Stimulated activated CD4-positive, alpha-beta T cell treated with anti-CD3 and anti-CD28 coated beads, Interleukin-1b, Interleukin-23, amount 100 ng/mL, for 4 hours (primary cell): ENCODE measurements at places on chromosomes 7 and 10.

DNA sequence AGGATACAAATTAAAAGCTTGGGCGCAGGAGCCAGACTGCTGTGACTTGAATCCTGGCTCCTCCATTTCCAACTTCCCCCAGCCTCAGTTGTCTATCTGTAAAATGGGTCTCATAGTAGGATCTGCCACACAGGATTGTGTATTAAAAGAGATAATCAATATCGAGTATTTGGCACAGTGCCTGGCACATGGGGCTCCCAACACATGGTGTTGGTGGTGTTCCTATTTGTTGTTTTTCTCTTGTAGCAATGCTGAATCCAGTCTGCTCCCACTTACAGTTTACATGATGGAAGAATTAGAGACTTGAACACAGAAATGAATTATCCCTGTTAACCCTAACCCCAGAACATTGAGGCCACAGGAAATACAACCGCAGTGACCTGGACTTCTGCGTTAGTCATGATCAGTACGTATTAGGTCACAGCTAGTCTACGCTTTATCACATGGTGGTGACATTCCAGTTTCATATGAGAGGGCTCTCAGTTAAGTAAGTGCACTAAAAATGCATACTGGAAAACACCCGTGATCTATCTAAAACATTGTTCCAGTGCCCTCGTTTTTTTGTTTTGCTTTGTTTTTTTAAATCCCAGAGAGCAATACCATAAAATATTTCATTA, 169.5 kb upstream of the KLF14 start:
- DNase-seq, result no peak

DNA sequence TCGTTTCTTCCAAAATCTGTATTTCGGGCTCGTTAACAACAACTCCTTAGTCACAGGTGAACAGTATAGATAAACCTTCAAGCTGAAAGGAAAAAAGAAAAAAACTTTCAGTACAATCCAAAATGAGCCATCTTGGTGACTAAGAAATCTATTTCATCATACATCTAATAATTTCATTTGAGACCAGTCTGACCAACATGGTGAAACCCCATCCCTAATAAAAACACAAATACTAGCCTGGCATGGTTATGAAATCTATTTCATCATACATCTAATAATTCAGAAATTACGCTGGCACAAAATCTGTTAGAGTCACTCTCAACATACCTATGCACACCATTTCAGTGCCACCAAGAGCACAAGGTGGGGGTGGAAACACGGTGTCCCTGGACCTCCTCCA, 8.8 kb downstream of the DCLRE1C start:
- DNase-seq, result no peak

GRCh38 chr10:29304264-29304994, 15.6 kb downstream of the LYZL1 start:
- no peak for DNase-seq

DNA sequence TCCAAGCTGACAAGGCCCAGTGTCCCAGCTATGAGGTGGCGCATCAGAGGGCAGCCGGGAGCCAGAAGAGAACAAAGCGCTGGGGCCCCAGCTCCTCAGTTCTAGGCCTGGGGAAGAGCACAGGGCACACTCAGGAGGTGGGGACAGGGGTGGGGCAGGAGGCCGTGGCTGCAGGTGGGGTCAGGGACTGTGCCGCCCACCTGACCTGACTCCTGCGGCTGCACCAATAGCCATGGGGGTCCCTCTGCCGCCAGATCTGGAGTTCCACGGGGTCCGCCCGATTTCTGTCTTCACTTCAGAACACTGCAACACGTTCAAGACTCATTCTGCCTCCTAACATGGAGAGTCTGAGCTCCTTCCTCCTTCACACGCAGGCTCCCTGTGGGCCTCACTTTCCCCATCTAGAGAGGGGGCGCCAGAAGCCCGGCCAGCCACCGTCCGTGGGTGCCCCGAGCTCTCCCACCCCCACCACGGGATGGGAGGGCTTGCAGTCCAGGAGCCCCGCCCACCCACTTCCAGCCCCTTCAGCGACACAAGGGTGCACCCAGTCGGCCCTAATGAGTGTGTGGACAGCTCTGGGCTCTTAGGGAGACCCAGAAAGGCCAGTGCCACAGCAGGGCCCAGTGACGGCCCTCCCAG, 278.3 kb downstream of the MAD1L1 start:
- DNase-seq, result no peak

DNA sequence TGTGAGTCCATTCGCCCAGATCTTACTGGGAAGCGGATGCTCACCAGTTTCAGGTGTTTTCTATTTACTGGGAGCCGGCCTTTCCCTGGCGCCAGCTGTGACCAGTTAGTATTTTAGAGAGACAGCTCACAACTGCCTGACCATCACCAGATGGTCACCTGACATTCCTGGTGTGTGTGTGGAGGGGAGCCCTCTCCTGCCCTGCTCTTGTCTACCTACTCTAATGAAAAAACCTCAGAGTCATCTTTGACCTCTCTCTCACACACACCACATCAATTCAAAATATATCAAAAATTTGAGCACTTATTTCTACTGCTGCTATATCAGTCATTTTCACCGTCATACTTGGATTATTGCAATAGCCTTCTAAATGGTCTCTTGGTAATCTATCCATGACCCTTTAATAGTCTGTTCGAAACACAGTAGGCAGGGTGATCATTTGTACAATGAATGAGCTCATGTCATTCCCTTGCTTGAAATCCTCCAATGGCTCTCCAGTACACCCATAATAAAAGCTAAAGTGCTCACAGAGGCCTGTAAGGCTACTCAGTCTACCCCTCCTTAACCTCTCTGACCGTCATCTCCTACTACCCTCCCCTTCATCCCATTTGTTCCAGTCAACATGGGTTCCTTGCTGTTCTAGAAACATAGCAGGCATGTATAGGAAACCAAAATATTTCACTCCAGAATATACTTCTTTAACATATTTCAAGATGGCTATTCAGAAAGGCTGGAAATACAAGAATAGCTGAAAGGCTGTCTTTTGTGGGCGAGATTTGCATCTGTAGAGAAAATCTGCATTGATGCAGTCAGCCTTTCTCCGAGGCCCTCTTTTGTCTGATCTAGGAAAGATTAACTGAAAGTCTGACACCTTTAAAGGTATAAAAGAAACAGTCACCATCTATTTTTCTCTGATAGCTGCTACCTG, 17.5 kb upstream of the NT5C3A start:
- no peak for DNase-seq

- no peak for DNase-seq
Measured at GRCh38 chr10:122344741-122345258, 29.7 kb upstream of the PLEKHA1 start.

DNA sequence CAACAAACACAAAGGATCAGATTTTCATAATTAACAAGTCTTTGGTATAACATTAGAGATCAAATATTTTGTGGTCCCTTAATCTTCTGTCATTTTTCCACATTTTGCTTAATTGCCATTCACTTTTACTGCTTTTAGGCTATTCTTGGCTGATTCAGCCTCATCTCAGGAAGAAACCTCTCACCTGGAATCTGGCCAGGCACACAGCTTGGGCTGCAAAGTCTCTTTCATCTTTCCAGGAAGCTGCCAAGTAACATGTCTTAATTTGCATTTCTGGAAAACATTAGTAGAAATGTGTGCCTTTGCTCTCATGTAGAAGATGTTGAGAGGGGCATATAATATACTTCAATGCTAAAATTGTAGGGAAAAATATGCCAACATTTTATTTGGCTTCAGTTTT, 174.2 kb upstream of the STEAP4 start:
- no peak for DNase-seq

DNA sequence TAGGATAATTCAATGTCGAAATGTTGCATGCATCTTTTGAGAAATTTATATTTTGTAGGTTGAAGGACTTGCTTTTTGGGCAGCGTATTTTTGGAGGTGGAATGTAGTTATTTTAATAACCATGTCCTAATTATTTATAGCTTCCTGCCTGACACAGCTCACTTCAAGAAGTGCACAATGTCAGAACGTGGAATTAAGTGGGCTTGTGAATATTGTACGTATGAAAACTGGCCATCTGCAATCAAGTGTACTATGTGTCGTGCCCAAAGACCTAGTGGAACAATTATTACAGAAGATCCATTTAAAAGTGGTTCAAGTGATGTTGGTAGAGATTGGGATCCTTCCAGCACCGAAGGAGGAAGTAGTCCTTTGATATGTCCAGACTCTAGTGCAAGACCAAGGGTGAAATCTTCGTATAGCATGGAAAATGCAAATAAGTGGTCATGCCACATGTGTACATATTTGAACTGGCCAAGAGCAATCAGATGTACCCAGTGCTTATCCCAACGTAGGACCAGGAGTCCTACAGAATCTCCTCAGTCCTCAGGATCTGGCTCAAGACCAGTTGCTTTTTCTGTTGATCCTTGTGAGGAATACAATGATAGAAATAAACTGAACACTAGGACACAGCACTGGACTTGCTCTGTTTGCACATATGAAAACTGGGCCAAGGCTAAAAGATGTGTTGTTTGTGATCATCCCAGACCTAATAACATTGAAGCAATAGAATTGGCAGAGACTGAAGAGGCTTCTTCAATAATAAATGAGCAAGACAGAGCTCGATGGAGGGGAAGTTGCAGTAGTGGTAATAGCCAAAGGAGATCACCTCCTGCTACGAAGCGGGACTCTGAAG, 620 bp downstream of the ZRANB1 start:
- DNase-seq, result no peak

DNA sequence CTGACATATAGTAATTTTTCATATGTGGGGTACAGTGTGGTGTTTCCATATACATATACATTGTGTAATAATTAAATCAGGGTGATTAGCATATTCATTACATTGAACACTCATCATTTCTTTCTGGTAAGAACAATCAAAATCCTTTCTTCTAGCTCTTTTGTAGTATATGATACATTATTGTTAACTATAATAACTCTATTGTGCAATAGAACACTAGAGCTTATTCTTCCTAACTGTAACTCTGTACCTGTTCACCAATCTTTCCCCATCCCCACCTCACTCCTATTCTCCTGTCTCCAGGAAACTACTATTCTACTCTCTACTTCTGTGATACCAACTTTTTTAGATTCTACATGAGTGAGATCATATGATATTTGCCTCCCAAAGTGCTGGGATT, 9.4 kb downstream of the BZW2 start:
- DNase-seq, result no peak

GRCh38 chr7:75058406-75058805, 15.2 kb downstream of the RCC1L start:
- no peak for DNase-seq

DNA sequence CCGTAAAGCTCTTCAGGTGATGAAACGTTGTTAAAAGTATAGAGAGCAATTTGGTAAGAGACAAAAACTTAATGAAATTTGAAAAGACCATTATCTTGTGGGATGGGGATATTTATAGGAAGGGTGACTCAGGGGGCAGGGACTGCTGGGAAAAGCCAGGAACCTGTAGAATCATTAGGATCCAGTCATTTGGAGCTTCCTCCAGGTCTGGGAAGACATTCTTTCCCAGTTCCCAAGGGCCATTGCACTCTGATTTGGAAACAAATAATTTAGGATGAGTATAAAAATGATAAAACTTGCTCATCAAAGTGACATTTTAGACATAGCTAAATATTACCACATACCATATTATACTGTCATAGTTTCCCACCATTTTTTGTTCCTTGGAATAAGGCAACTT, 143.9 kb downstream of the PFKFB3 start:
- no peak for DNase-seq

DNA sequence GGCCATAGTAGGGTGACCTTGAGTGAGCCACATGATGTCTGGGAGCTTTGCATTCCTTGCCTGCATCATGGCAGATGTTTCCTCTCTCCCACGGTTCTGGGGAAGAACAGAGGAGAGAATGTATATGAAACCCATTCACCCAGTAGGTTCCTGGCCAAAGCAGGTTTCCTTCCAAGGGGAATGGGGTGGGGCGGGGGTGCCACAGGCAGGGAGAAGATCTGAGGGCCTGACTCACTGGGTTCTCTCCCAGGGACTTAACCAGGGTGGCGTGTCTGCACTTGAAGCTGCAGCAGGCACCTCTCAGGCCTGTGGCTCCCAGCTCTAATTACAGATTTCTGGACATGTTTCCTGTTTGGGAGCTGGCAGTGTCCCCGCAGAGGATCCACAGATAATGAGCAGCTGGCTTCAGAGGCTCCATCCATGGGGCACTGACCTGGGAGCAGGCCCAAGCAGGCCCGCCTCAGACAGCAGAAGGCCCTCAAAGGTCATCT, 50.2 kb upstream of the ZMIZ1 start:
- DNase-seq, result no peak

DNA sequence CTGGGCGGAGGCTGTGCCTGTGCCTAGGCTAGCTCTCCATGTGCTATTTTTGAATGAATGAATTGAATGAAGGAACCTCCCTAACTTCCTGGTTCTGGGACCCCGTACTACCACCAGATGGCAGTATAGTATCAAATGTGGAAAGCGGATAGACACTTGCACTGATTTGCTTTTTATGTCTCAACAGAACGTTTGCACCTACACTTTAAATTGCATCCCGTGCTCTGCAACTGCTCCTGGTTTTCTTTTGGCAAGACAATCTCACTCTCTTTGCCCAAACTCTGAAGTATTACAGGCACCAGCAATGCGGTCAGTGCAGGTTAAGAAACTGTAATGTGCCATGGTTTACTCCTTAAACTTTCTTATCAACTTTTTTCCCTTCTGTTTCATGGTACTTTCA, 6.5 kb downstream of the FZD8 start:
- no peak for DNase-seq

- DNase-seq, result no peak
Measured at GRCh38 chr7:24842449-24843241, 85.4 kb upstream of the GSDME start.
